Mesangial cell (primary cell): ENCODE measurements at places on chromosomes 16 and 17. TPM values are rescaled to one million over a fixed set of nuclear protein-coding genes. Genes with fewer than 3 reads are reported as not detected.

The ZG16 gene
- not detected in 2 replicates for total RNA-seq

The ST6GALNAC2 gene
- 0.33 and 6.6 TPM in 2 replicates for total RNA-seq

The TBX2 gene
- 2.4 and 5.8 TPM in 2 replicates for total RNA-seq

The CD300LG gene
- total RNA-seq: not detected in 2 replicates

The STH gene
- not detected in 2 replicates for total RNA-seq

The CDC6 gene
- 2.5 and 26.9 TPM in 2 replicates for total RNA-seq

The OTOA gene
- under 0.01 TPM in 1 of 2 replicates, not detected in the other for total RNA-seq

The STAT5A gene
- total RNA-seq: 10.4 and 14.8 TPM in 2 replicates

The CFAP97D1 gene
- total RNA-seq: not detected in 2 replicates

The TP53TG3F gene
- total RNA-seq: not detected in 2 replicates

The FBXW10 gene
- total RNA-seq: not detected in 2 replicates

The HAGH gene
- total RNA-seq: 89.5 and 114 TPM in 2 replicates

The SPAG5 gene
- total RNA-seq: 3.5 and 84.2 TPM in 2 replicates

The PPY gene
- not detected in 2 replicates for total RNA-seq

The NACA2 gene
- total RNA-seq: not detected in 2 replicates

The MLKL gene
- 6.3 and 12.7 TPM in 2 replicates for total RNA-seq

The MGAT5B gene
- total RNA-seq: 0.33 and 1.5 TPM in 2 replicates

The CCDC137 gene
- total RNA-seq: 11.5 and 19.2 TPM in 2 replicates

The RAB26 gene
- 0.65 and 5.7 TPM in 2 replicates for total RNA-seq

The CPHXL2 gene
- not detected in 2 replicates for total RNA-seq

The PRSS22 gene
- 1.1 TPM in 1 of 2 replicates, not detected in the other for total RNA-seq

The P2RX5 gene
- total RNA-seq: 9.1 and 13.2 TPM in 2 replicates

The RASD1 gene
- total RNA-seq: 0.33 and 2.9 TPM in 2 replicates

The KRT16 gene
- 0.51 TPM in 1 of 2 replicates, not detected in the other for total RNA-seq

The MEIOB gene
- 3.6 and 3.8 TPM in 2 replicates for total RNA-seq
